ENCODE measurements at places on chromosomes 5 and 9. TPM values are rescaled to one million over a fixed set of nuclear protein-coding genes. Genes with fewer than 3 reads are reported as not detected.
A peak's percentile ranks its signal among the peaks of the same experiment; 100 is the strongest.

DNA sequence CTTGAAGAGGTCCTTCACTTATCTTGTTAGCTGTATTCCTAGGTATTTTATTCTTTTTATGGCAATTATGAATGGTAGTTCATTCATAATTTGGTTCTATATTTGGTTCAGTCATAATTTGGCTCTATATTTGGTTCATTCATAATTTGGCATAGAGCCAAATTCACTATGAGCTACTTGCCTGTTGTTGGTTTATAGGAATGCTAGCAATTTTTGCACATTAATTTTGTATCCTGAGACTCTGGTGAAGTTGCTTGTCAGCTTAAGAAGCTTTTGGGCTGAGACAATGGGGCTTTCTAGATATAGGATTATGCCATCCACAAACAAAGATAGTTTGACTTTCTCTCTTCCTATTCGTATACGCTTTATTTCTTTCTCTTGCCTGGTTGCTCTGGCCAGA lies 142.2 kb downstream of the PLCXD3 start:
- DNase-seq: no peak

Gene IRGM
- total RNA-seq: not detected

DNA sequence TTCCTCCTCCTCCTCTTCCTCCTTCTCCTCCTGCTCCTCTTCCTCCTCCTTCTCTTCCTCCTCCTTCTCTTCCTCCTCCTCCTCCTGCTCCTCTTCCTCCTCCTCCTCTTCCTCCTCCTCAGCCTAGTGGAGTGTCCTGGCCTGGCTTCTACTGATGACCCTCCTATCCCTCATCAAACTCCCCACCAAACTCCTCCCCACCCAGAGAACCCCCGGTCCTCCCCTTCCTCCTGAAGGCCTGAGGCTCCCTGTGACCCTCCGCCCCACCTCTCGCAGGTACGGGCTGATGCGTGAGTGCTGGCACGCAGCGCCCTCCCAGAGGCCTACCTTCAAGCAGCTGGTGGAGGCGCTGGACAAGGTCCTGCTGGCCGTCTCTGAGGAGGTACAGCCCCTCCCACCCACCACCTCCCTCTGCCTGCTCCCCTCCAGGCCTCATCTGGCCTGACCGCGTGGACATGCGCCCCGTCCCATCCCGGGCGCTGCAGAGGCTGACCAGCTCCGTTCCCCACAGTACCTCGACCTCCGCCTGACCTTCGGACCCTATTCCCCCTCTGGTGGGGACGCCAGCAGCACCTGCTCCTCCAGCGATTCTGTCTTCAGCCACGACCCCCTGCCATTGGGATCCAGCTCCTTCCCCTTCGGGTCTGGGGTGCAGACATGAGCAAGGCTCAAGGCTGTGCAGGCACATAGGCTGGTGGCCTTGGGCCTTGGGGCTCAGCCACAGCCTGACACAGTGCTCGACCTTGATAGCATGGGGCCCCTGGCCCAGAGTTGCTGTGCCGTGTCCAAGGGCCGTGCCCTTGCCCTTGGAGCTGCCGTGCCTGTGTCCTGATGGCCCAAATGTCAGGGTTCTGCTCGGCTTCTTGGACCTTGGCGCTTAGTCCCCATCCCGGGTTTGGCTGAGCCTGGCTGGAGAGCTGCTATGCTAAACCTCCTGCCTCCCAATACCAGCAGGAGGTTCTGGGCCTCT lies 10.6 kb downstream of the FGFR4 start:
- DNase-seq: no peak

GRCh38 chr5:176424181-176424580 lies 7.8 kb upstream of the CLTB start:
- no peak for DNase-seq

DNA sequence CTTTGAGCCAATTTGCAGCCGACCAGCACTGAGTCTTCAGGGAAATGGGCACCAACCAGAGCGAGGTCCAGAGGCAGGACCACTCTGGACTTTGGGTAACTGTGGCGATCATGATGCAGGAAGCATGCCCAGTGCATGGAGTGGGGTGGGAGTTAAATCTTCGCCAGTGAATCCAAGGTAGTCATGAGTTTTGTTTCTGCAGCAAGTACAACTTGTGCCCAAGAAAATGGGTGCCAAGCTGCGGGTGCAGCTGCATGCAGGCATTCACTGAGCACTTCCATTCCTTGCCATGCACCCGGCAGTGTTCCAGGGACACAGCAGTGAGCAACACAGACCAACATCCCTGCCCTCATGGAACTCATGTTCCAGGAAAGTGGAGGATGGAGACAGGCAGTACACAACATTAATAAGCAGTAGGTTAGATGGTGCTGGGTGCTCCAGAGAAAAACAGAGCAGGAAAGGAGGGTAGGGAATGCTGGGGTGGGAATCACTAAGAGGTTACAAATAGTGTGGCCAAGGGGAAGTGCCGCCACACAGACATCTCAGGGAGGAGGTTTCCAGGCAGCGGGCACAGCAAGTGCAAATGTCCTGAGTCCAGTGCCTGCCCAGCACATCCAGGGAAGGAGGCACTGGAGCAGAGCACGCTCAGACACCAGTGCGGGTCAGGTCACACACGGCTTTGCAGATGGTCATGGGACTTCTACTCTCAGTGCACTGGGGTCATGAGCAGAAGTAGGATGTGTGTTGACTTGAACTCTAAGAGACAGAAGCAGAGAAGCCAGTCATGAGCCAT lies 48.2 kb upstream of the LMX1B start:
- no peak for DNase-seq

Gene TPPP
- total RNA-seq: 0.07 TPM

DNA sequence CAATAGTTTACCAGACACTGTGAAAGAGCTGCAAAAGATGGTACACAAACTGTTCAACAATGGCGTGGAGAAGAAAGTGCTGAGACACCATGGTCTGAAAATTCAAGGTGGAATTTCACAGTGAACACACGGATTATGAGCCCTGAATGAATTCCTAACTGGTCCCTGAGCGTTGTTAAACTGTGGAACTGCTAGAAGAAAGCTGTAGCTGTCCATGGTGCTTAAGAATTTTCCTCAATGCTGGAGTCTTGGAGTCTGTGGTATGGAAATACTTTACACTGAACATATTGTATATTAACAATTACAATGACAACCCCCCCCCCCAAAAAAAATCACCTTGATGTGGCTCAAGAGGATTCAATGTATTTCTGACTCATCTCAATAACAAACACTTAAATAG lies 68.5 kb downstream of the SLC24A2 start:
- DNase-seq: peak; percentile 14

Gene CDH6
- total RNA-seq: not detected

GRCh38 chr9:97578846-97579245 lies 54.3 kb downstream of the TSTD2 start:
- no peak for DNase-seq

GRCh38 chr5:54080831-54081230 lies 229.5 kb downstream of the ARL15 start:
- no peak for DNase-seq

Gene PNPLA7
- 0.58 TPM for total RNA-seq

- no peak for DNase-seq
These were observed 9.7 kb upstream of the PDCD1LG2 start for GRCh38 chr9:5500441-5501235.

Gene BTNL3
- not detected for total RNA-seq

- DNase-seq: no peak
These were observed 36.2 kb downstream of the KIF4B start for GRCh38 chr5:155049569-155050383.

DNA sequence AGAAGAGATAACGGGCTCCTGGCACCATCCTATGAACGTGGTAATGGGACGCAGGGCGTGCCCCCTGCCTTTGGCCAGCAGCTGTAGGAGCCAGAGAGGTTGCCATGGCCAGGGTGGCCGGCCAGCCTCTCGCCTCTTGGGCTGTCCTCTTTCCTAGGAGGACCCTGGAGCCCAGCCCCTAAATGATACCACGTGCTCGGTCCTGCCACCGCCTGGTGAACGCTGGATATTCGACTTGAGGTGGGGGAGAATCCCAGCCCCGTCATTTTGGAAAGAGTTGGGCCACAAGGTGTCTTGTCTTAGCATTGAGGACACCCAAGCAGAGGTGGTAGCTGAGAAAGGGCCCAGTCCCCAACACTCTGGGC lies 391 bp upstream of the NRG2 start:
- peak; percentile 20 for DNase-seq

DNA sequence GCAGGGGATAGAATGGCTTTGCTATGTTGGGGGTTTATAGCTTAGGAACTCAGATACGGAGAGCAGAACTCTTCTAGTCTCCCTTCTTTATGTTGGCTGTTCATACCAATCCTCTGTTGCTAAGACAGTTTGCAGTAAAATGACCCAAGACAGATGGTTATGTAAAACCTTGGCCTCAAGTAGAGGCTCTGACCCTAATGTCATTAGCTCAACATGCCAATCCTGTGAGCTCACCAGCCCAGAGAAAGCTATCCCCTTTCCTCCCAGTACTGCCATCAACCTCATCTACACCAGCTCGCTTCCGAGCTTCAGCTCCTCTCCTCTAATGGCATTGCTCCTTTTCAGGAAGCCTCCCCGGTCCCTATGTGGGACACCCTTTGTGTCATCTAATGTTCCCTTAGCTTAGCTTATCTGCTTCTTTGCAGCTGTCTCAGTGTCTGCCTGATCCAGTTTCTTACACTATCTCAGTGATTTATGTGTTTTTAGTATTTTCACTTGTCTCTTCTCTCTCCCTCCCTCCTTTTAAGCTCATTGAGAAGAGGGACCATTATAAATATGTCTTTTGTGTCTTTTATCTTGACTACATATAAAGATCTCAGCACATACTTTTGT lies 281.3 kb upstream of the CLINT1 start:
- no peak for DNase-seq

DNA sequence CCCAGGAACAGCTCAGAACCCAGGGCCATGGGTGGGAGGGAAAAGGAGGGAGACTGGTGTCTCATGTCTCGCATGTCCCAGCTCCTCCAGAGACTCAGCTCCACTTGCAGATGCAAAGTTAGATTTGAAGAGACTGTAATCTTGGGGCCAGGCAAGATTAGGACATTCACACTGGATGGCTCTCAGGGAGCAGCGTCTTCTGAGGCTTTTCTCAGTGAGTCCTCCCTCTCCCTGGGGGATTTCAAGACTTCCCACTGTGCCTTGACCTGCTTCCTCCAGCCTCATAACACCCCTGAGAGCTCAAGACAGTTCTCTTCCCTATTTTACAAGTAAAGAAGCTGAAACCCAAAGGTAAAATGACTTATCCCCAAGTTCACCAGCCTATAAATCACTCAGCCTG lies 10.5 kb upstream of the TCOF1 start:
- DNase-seq: no peak

GRCh38 chr9:69771775-69772418 lies 12.1 kb upstream of the PTAR1 start:
- DNase-seq: no peak

Gene HMCN2
- total RNA-seq: not detected

Gene GABRP
- total RNA-seq: not detected

DNA sequence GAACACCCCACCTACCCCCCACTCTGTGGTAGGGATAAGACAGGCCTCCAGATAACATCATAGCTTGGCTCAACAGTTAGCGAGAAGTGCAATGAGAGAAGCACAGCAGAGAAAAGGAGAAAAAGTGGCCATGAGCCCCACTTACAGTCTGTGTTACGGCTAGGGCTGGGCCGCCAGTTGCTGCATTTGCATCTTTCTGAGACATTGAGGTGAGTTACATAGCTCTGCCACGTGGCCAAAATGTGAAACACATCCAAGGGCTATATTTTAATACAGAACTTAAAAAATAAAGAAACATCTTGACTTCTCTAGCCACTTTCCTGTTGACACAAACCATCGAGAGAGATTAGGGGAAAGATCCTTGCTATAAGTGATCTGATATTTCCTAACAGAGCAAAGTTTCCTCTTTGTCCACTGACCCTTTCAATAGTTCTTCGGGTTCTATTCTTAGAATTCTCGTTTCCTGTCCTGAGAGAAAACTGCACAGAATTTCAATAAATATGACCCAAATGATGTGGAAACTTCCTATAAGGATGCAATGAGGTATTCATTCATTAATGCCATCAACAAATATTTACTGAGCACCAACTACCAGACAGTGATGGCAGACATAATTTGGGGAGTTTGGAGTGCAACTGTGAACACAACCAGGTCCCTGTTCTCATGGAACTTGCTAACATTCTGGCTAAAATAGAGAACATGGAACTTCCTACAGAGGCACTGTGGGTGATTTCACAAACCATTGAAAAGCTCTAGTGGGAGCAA lies 3.2 kb upstream of the TLE4 start:
- no peak for DNase-seq

Gene MEIKIN
- not detected for total RNA-seq

Gene NEURL1B
- 0.04 TPM for total RNA-seq

- no peak for DNase-seq
These were observed 320.9 kb upstream of the KLF4 start for GRCh38 chr9:107810461-107810961.
